ENCODE measurements at places on chromosomes 1 and 21.

GRCh38 chr1:75672528-75673393 lies 51.7 kb upstream of the ACADM start:
- no peak for DNase-seq

DNA sequence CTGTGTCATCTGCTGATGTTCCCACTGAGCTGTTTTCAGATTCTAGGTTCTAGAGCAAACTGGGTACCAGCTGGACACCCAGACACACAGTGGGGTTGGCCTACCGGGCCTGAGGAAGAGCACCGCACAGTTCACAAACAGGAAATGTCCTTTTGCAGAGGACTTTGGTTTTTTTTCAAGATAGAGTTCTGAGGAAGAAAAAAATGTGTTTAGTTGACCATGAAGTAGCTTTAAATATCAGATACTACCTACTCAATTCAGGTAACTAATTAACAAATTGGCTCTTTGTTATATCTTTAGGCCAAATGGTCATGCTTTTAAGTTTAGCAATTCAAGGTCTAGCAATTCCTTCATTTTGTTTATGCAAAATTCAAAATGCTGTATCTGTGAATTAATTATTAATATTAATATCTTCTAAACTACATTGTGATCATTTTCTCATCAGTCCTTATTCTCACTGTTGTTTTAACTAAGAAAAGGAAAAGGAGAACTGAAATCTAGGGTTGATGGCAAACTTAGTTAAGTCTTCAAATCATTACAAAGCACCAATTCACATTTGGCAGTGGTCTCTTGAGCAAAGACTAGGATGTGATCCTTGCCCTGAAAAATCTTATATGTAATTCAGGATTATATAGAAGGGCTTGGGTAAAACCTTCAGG lies 17.2 kb upstream of the NCF2 start:
- no peak for DNase-seq

GRCh38 chr1:208065862-208066261 lies 154.9 kb upstream of the CD34 start:
- no peak for DNase-seq

GRCh38 chr1:78303620-78304019 lies 187.2 kb upstream of the PTGFR start:
- no peak for DNase-seq

DNA sequence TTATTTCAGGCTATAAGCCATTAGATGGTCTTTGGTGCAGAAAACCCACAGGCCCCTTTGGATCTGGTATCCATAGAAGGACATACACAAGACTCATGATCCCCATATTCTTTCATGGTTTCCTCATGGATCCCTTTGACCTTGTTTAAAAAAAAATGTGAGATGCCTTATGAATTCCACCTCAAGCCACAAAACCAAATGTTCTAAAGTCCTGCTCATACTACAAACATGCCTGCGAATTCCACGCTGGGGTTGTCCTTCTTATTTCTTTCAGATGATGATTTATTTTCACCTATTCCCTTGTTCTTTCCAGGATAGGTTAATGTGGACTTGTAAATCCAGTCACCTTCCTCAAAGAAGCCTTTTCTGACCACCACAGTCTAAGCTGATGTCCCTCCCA lies 256.9 kb upstream of the DPYD start:
- no peak for DNase-seq

- no peak for DNase-seq
Measured at GRCh38 chr1:192952646-192953045, 106.5 kb downstream of the UCHL5 start.

DNA sequence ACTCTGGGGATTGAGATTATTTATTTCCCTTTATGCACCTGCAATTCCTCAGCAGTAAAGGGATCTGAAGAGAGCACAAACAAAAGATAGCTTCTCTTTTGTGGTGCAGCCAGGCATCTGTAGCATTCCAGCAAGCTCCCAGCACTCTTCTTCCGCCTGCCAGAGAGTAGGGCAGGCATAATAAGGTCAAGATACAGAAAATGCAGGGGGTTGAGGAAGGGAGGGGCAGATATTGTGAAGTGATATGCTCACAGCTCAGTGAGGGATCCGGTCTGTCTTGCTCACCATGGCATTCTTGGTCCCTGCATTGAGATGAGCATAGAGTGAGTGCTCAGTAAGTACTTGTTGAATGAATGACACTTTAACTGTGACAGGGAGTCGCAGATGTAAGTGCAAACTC lies 23.9 kb downstream of the FASLG start:
- no peak for DNase-seq

DNA sequence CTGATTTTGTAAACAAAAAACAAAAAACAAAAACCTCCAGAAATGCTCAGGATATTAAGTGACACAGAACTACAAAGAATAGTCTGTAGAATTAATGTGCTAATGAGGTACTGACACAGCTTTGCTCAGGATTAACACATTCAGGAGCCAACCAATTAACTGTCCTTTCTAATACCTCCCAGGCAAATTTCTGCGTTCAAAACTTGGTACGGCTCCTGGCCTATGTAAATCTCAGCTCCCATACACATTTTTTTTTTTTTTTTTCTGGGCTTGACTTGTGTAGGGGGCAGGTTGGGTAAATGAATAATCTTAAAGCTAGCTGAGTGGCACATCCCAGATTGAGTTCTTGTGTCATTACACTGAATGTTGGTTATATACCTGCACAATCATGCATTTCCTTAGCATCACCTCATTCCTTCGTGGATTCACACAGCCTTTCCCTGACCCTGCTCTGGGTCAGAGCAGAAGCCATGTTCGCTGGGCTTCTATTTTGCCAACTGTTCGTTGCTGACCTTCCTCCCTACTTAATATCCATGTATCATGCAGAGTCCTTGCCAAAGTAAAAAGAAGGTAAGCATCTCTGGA lies 12.6 kb upstream of the IER5 start:
- DNase-seq: no peak

- DNase-seq: no peak
Measured at GRCh38 chr21:22575165-22575584, 1577.0 kb downstream of the NCAM2 start.

GRCh38 chr21:32009263-32009662 lies 136.4 kb downstream of the HUNK start:
- no peak for DNase-seq

All from stimulated activated CD4-positive, alpha-beta T cell treated with anti-CD3 and anti-CD28 coated beads, Interleukin-12 subunit alpha, Interleukin-12 subunit beta, amount 100 ng/mL, for 4 hours (primary cell).